Inflammatory macrophage treated with lipopolysaccharide for 4 hours (primary cell): ENCODE measurements at places on chromosomes 6 and 20.
A peak's percentile ranks its signal among the peaks of the same experiment; 100 is the strongest.

DNA sequence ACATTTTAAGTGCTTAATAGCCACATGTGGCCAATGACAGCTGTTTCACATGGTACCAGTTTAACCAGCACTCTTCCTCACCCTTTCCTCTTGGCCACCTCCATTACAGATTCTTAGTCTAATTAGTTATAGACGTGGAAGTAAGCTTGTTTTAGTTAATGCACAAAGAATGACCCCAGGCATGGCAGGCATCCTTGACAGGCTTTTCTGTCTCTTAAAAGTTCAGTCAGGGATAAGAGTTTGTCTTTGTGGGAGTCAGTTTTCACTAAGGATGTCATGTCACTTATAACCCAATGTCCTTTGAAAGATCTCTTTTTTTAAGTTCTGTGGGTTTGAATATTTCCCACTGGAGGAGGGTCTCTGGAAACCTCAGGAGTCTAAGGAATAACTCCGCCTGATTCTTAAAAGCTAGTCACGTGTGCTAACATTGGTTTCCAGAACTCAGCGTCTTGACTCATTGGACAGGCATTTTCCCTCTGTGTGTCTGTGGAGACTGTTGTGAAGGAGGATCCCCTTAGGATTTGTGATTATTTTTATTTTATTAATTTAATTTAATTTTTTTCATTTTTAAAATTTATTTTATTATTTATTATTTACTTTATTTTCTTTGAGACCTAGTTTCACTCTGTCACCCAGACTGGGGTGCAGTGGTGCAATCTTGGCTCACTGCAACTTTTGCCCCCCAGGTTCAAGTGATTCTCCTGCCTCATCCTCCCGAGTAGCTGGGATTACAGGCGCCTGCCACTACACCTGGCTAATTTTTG lies 171.4 kb downstream of the ZFAND3 start:
- no peak for DNase-seq

- no peak for DNase-seq
Observed at GRCh38 chr20:35467339-35468224, 12.2 kb downstream of the CEP250 start.

- peak; percentile 73 for DNase-seq
Observed at GRCh38 chr6:105867277-105867676, 218.9 kb upstream of the PRDM1 start.

DNA sequence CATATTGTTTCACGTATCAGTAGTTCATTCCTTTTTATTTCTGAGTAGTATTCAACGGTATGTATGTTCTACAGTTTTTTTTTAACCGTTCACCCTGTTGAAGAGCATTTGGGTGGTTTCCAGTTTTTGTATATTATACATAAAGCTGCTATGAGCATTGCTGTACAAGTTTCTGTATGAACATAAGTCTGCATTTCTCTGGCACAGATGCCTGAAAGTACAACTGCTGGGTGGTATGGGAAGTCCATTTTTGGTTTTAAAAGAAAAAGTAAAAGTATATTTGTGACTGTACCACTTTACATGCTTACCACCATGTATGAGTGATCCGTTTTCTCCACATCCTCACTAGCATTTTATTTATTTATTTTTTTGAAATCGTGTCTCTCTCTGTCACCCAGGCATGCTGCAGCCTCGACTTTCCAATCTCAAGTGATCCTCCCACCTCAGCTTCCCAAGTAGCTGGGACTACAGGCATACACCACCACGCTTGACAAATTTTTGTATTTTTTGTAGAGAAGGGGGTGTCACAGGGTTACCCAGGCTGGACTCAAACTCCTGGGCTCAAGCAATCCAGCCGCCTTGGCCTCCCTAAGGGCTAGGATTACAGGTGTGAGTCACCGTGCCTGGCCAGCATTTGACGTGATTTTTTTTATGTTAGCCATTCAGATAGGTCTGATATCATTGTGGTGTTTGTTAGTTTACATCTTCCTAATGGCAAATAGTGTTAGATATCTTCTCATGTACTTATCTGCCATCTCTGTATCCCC lies 11.0 kb upstream of the SIM1 start:
- DNase-seq: no peak

DNA sequence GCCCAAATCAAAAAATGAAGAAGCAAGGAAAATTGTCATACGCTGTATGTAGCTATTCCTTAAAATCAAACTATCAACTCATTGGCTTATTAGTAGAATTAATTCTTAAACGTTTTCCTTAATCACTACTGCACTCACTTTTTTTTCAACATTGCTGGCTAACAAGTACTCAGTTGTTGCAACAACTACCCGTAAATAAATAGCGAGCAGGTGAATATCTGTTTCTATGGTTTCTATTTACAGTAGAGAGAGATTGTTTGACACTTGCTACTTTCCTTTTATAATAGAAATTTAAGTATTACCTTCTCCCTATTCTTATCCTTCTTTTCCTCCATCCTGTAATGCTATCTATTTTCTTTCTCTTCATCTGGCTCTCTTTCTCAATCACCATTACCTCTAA lies 25.1 kb downstream of the FRK start:
- DNase-seq: no peak

DNA sequence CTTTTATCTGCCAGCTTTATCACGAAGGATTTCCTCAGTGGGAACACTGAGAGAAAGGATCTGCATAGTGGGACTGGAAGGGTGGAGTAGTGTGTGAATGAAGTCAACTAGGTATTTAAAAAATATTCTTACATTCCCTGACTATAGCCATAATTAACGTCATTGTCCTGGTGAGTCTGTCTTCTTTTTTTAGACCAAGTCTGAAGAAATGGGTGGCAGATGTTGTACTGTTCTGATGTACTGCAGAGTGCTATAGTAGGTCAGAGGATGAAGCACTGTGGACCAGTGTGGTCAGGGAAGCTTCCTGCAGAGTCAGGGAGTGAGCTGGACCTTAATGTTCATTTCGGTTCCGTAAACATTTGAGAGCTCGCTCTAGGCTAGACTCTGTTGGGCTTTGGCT lies 11.9 kb downstream of the TULP4 start:
- DNase-seq: no peak

DNA sequence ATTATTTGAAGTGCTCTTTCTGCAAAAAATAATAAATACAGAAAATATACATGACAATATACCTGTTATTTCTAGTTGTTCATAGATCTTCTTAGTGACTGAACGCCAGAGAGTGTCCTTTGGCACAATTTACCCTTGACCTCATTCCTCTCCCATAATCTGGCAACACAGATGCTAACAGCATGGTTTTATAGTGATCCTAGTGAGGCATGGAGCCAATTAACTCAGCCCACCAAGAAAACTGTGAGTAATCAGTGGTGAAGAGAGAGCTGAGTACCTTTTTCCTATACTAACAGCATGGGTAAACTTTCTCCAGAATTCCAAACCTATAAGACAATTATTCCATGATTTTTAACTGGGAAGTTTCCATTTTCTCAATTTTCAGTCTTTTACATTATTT lies 61.0 kb downstream of the VGLL2 start:
- DNase-seq: no peak

GRCh38 chr6:113414511-113414910 lies 442.6 kb upstream of the MARCKS start:
- peak; percentile 12 for DNase-seq

DNA sequence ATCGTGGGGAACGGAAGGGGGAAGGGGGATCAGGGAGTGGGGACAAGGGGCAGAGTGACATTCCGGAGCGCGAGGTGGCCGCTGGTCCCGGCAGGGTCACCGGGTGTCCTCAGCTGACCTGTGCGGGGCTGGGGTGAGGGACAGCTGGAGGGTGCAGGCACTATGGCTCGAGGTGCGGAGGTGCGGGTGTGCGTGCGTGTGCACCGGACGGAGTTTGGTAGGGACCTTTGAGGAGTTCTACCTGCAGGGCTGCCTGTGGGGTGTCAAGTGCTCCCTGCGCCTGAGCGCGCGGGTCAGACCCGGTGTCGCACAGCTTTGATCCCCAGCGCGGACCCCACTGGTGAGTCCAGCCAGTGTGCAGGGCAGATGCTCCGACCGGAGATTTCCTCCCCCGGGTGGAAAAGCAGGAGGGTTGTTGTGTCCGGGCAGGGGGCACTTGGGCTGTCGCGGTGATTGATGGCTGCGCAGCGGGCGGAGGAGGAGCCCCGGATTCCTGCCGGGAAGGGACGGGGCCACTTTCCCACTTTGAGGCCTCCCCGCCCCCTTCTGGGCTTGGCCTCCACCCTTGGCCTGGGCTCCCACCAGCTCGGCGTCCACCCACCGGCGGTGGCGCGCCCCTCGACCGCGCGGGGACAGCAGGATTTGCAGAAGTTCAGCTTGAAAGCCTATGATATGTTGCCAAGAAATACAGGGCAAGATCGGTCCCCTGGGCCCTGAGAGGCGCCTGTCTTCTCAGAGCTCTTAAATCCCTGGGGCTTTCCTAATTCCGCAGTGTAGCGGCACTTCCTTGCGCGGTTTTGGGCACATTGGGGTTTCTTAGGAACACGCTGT lies 658 bp downstream of the RIN2 start:
- DNase-seq: peak; percentile 45

DNA sequence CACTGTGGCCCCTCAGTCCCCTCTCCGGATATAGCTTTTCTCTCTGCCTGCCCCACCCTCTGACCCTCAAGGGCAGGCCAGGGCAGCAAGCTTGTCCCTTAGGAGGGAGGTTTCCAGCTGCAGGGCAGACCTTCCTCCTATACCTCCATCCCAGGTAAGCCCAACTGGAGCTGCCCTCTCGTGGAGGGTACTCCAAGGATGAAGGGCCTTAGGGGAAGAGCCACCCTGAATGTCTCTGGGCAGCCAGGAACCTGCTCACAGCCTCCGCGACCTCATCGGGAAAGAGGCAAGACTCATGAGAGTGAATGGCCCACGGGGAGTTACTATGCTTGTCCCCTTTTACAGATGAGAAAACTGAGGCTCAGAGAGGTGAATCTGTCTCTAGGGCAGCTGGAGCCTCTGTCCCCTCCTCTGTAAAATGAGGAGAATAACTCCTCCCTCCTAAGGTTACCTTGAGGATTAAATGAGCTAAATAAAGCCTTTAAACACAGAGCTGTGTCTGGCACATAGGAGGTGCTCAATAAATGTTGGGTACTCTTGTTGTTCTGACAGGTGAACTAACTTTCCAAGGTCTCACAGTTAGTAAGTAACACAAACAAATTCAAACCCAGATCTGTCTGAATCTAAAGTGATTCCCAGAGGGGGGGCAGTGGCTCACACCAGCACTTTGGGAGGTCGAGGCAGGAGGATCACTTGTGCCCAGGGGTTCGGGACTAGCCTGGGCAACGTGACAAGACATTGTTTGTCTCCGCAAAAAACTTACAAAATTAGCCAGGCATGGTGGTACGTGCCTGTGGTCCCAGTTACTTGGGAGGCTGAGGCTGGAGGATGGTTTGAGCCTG lies 12.1 kb downstream of the SRXN1 start:
- no peak for DNase-seq
